ENCODE measurements at places on chromosomes 16 and 17. TPM values are rescaled to one million over a fixed set of nuclear protein-coding genes. Genes with fewer than 3 reads are reported as not detected.

GRCh38 chr17:10178506-10178991 lies 19.9 kb downstream of the GAS7 start:
- DNase-seq = no peak

HOXB13 gene
- not detected for total RNA-seq

DNA sequence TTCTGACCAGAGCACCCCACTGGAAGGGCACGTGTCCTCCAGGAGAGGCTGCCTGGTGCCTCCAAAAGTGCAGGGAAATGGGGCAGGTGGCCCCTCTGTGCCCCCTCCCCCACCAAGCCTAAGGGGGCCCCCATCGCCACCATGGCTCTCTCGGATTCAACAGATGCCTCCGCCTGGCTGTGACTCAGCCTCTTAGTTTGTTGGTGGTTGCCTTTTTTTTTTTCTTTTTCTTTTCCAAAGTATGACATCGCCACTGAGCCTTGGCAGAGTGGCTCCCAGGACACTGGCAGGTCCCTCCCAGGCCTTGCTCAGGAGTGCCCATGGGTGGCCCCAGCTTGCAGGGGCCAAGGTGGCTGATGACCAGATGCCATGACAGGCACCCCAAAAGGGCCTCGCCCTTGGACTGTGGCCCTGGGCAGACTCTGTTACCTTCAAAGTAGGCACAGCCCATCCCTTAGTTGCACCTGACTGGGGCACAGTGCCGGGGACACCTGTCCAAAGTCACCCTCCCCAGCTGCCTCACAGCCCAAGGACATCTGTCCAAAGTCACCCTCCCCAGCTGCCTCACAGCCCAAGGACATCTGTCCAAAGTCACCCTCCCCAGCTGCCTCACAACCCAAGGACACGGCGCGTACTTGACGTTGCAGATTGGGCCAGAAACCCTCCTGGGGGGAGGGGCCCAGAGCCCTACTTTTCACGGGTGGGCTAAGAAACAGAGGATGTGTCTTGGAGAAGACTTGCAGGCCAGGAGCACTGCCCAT lies 29.6 kb downstream of the NPTX1 start:
- no peak for DNase-seq

DNA sequence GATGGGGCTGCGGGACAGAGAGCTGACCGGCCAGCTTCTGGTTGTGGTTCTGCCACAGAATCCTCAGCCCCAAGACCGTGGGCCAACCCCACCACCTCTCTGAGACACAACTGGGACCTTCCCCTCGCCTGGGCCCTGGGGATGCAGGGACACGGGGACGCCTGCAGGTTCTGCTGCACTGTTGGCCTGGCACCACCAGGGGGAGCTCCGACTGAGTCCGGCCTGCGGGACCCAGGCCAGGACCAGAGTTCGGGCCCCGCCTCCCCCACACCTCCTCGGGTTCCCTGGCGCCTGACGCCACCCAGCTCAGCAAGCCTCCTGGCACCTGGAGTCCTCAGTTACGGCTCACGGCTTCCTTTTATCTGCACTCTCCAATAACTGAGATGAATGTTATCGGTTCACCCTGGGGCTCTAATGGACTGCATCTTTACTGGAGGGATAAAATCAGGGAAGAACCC lies 27.3 kb downstream of the TBC1D16 start:
- DNase-seq = peak; percentile 87

- DNase-seq = no peak
Observed at GRCh38 chr17:8832711-8833352, 33.7 kb upstream of the MFSD6L start.

DNA sequence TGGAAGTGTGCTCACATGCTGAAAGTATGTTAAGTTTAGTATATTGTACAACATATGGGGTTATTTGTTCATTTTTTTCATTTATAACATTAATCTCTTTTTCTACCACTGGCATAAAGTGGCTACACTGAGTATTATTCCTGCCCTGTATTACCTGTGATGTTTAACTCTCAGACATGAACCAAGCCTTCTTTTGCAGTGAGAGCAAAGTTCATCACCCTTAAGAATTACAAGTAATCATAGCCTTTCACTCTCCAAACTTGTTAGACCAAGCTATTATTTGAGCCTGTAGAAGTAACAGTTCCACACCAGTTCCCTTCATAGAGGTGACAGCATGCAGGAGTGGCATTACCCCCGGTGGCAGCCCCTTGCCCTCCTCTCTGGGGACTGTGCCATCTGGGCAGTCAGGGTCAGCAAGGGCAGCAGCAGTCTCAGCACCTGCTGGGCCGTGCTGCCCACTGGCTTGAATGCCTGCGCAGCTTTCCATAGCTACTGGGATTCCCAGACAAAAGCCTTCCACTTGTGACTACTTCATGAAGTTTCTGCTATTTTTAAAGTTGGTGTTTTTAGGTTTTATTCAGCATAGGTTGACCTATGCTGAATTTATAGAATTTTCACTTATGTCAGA lies 71.3 kb downstream of the TMC6 start:
- DNase-seq = no peak

HAS3 gene
- 8.3 TPM for total RNA-seq

DNA sequence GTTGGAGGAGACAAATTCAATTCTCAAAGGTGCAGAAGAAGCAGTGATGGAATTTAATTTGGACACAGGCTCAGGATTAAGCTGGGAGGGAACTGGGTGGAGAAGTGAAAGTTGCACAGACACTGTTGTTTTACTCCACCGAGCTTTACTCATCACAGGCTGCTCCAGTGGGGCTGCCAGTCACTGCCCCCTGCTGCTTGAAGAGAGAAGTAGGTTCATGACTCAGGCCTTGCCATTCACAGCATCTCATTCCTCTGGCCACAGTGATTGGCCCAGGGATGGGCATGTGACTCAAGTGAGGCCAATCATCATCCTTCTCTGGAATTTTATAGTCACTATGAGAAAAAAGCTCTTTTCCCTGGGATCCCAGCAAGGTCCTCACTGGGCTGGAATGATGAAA lies 11.8 kb downstream of the GNAO1 start:
- no peak for DNase-seq

DNA sequence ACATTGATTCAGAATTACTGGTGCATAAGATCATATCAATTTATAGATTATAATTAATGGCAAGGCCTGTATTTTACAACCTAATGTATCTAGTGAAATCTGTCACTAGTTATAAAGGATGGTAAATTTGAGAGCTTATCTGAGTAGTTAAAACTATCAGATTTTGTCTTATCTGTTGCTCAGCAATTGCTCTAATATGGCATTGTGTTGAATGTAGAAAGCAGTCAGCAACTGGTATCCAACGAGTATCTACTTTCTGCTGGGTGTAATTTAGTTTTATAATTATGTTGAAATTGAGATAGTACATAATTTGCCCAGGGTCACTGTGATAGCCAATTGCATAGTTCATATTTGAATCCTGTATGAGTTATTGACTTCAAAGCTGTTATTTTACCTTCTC lies 1005.7 kb downstream of the CDH11 start:
- no peak for DNase-seq

- no peak for DNase-seq
Observed at GRCh38 chr16:26816266-26816665, 250.5 kb upstream of the C16orf82 start.

KRTAP4-16 gene
- not detected for total RNA-seq

ETV4 gene
- 7.1 TPM for total RNA-seq

PTGES3L gene
- total RNA-seq = not detected

GRCh38 chr17:83174362-83175118 lies 95.1 kb downstream of the METRNL start:
- no peak for DNase-seq
